Esophagus muscularis mucosa (tissue), 4 donors: ENCODE measurements at places on chromosomes 13 and 19. TPM values are rescaled to one million over a fixed set of nuclear protein-coding genes. Genes with fewer than 3 reads are reported as not detected.

Gene TEX26
- total RNA-seq = 0.97 TPM

Gene MBD3L5
- total RNA-seq = not detected

Gene ADM5
- 4.1 TPM for total RNA-seq

Gene TRPC4
- 4.2 TPM for total RNA-seq

Gene YJEFN3
- 1.2 TPM for total RNA-seq

Gene TINCR
- not detected for total RNA-seq

- no peaks in the 10 kb centered on the region for H3K36me3 ChIP-seq
- H3K4me1 ChIP-seq = peaks cover 27% of the 10 kb centered on the region
Measured at GRCh38 chr13:50512474-50513299, 330.8 kb downstream of the DLEU7 start.

- H3K4me1 ChIP-seq = no peaks in the 10 kb centered on the region
- DNase-seq = no peak
- no peak overlapping the region for H3K27ac ChIP-seq
- H3K4me3 ChIP-seq = no peak overlapping the region
- no peaks in the 10 kb centered on the region for H3K36me3 ChIP-seq
Measured at GRCh38 chr13:25186187-25186586, 14.1 kb upstream of the AMER2 start.
